Tibial nerve (tissue), 4 donors: ENCODE measurements at places on chromosomes 5 and 9. TPM values are rescaled to one million over a fixed set of nuclear protein-coding genes. Genes with fewer than 3 reads are reported as not detected.

Gene SLC45A2
- not detected for total RNA-seq

Gene RAD23B
- total RNA-seq = 87.3 TPM

Gene BNC2
- 88.4 TPM for total RNA-seq

Gene LRRC19
- total RNA-seq = not detected
